ENCODE measurements at places on chromosomes 3 and 15.

GRCh38 chr3:8524249-8524648 is 22.6 kb downstream of the LMCD1 start:
- DNase-seq: no peak

- no peak for DNase-seq
Observed at GRCh38 chr15:64842096-64842939, 603 bp downstream of the PLEKHO2 start.

GRCh38 chr15:62417439-62417838 is 252.4 kb upstream of the C2CD4B start:
- no peak for DNase-seq

DNA sequence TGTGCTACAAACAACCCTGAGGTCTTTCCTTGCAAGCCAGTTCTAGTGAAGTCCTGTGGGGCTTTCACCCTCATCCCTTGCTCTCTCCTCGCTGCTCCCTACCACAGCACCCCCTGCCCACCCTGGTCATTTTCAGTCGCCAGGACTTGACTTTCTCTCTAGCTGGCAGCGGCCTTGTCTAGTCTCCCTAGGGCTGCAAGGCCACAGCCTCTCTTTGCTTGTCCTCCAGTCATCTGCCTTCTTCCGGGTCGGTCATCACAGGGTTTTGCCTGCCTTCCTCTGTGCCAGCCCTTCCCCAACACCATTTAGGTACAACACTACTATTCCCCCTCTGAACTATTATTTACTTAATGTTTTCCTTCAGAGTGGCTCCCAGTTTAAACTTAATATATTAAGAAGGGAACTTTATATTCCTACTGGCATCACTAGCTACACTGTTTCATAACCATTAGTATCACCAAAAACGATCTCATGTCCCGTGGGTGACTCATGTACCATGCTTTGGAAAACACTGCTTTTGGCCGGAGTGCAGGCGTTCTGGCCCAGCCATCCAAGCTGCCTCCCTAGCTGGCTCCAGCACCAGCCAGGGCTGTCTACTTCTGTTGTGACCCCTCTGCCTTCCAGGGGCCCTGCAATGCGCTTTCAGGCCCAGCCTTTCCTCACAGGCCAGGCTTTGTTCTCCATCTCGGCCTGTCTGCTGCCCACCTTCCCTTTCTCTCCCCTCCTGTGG is 21.4 kb downstream of the FAH start:
- no peak for DNase-seq

DNA sequence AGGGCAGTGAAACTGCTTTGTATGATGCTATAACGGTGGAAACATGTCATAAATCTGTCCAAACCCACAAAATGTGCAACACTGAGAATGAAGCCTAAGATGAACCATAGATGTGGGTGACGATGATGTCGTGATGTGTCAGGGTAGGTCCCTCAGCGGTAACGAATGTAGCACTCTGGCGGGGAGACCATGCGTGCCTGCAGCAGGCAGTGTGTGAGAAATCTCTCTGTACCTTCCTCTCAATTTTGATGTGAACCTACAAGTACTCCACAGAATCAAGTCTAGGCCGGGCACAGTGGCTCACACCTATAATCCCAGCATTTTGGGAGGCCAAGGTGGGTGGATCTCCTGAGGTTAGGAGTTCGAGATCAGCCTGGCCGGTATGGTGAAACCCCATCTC is 268.2 kb upstream of the LYSMD4 start:
- no peak for DNase-seq

- no peak for DNase-seq
Observed at GRCh38 chr15:63332367-63333124, 49.1 kb downstream of the CA12 start.

DNA sequence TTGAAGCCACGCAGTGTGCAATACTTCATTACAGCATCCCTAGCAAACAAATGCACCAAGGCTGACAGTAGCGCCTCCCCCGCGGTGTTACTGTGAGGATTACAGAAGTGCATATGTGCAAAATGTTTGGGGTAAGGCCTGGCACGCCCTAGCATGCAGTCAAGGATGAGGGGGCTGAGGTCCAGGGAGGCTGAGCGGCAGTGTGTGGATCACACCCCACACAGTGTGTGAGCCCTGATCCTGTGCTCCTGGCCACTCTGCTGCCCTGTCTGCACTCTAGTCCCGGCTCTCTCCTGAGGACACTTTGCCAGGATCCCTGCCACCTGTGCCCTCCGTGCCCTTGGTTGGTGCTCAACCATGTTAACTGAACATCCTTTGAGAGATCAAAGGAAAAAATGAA is 71.3 kb downstream of the WNT7A start:
- no peak for DNase-seq

DNA sequence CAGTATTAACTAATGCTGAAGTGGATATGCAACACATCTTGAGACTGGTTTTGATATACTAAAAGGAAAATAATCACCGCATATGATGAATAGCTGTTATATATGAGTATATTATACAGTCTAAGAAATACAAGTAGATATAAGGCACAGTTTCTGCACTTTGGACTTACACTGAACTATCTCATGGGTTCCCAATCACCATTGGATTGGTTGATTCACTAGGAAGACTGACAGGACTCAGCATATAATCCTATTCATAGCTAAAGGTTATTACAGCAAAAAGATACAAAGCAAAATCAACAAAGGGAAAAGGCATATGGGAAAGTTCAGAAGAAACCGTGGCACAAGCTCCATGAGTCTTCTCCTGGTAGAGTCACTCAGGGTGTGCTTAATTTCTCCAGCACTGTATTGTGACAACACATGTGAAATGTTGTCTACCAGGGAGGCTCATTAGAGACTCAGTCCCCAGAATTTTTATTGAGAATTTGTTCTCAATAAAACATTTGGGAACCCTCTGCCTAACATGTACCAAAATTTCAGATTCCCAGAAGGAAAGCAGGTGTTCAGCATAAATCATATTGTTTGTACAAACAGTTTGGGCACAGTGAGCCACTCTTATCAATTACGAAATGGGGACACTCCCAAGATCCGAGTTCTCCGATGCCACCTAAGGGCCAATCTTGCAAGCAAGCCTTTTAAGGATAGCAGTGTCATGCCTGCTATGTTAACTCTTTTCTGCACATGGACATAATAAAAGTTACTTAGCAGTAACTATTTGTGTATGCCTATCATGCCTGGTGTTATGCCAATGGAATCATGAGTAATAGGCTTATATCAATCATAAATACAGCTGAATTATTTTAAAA is 26.8 kb downstream of the CMC1 start:
- no peak for DNase-seq

DNA sequence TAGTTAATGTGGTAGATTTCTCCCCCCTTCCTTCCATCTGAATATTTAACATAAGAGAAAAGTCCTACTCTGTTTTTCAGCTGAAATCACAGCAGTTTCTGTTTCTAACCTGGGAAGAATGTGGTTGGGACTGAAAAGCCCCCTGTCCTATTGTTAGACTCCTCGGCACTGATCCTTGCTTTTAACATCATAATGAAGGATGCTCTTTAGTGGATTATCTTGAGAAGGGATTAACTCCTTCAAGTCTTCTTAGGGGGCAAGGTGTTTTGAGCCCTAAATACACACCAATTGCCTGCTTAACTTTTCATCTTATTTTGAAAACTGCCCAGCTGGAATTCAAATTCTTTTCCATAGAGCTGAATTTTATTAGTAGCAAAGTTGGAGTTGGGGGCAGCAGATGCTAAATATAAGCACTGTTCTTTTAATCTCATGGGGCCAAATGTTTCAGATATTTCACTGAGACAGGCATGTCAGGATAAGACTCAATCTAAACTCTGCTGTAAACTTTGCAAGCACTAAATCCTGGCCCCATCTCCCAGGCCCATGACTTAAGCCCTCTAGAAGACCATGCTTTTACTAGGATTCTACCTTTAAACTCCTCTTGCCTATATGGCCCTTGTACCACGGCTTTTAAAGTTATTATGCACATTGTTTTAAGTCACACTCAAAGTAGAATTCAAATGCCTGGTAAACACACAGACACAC is 243.2 kb upstream of the NR2F2 start:
- no peak for DNase-seq

GRCh38 chr3:177426878-177427495 is 229.7 kb upstream of the TBL1XR1 start:
- no peak for DNase-seq

- no peak for DNase-seq
Observed at GRCh38 chr3:15281817-15282216, 50.6 kb downstream of the SH3BP5 start.

- DNase-seq: no peak
Observed at GRCh38 chr15:78830514-78831228, 19.4 kb upstream of the ADAMTS7 start.

- no peak for DNase-seq
Observed at GRCh38 chr3:29919571-29919970, 638.7 kb downstream of the RBMS3 start.

DNA sequence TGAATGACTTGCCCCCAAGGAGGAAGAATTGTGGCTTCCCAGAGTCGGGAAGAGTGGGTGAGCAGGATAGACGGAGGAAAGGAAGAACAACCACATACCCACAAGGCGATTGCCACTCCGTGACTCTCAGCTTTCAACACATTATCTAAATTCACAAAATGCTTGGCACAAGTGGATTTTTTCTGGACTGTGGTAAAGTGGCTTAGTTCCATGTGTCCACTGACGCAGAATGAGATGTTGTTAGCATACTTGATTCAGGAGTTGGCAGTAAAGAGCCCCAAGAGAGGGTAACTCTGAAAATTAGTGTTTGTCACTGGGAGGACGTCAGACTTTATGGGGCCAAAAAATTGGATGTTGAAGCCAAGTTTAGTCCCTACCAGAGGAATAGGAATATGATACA is 198.8 kb upstream of the CTNNB1 start:
- no peak for DNase-seq

- no peak for DNase-seq
Observed at GRCh38 chr3:124992041-124992440, 57.5 kb upstream of the MUC13 start.

DNA sequence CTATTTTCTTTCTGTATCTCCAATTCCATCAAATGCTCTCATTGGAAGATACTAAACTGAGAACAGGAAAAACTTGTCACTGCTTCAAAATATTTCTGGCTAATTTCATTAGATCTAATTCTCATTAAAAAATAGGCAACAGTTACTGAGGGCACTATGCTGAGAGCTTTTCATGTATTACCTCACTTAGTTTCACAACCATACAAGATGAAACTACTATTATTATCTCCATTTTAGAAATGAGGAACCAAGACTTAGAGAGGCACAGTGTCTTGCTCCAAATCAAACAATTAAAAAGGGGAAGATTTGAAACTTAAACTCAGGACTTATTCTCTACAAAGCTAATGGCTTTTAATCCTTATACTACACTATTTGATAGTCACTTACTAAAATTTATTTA is 7.2 kb upstream of the OTOL1 start:
- DNase-seq: no peak

GRCh38 chr3:143822374-143822773 is 25.9 kb downstream of the SLC9A9 start:
- DNase-seq: no peak

DNA sequence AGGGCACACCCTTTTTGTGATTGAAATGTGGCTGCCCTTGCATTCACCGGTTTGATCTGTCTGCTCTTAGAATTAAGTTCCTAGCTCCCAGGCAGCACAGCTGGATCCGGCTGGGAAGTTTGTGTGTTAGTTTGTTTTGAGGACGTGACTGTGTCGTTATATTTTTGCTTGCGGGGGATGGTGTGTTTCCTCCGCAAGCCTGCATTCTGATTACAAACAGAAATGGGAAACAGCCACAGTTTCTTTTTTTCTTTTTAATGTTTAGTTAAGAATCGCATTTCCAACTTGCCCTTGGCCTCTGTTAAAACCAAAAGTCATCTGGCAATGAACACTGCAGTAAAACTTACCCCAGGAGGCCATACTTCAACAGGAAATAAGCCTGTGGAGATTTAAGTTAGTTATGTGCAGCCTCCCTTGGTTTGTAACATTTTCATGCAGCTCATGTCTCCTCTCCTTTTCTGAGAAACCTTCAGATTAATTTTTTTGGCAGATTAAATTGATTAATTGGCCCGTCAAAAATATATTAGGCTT is 888 bp downstream of the TMOD3 start:
- no peak for DNase-seq

DNA sequence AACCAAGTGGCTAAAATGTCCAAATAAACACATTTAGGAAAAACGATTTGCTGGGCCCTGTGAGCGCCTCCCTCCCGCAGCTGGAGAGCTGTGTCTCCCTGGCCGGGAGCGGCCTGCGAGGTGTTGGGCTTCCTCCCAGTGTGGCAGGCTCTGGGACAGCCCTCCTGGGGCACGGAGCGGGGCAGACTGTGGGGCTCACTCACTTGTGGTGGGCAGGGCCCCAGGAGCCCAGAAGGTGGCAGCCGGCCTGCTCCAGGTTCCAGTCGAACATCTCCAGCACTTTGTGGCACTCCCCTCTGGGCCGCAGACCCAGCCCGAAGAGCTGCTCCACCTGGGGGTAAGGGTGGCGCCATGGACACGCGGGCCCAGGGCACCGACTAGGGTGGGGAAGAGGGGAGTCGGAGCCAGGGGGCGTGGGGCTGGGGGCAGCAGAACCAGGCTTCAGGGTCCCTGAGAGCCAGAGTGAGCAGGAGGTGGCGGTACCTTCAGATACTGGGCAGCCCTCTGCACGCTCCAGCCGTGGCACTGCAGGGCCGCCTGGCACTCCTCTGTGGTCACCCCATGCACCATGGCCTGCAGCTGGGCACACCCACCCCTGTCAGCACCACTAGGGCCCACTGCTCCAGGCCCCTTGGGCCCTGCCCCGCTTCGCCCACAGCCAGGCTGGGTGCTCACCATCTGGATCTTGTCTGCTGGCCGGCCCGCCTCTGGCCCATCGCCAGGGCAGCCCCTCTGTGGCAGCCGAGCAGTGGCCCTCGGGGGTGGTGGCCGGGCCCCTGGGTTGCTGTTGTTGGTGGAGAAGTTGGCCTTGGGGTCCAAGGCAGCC is 41.5 kb downstream of the TNK2 start:
- no peak for DNase-seq

DNA sequence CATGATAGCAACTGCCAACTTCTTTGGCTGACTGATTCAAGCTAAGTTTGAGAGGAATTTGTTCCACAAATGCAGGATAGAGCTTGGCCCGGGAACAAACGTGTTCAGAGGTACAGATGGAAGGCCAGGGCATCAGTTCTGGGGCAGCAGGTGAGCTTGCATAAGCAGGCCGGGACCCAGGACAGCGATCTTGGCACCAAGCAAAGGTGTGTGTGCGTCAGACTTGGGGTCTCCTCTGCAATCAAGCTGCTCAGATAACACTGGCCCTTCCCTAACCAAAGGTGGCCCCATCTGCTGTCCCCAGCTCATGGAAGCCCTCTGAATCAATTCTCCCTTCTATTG is 155.6 kb downstream of the MEGF11 start:
- DNase-seq: no peak
